ENCODE measurements at places on chromosomes 16 and 17.

DNA sequence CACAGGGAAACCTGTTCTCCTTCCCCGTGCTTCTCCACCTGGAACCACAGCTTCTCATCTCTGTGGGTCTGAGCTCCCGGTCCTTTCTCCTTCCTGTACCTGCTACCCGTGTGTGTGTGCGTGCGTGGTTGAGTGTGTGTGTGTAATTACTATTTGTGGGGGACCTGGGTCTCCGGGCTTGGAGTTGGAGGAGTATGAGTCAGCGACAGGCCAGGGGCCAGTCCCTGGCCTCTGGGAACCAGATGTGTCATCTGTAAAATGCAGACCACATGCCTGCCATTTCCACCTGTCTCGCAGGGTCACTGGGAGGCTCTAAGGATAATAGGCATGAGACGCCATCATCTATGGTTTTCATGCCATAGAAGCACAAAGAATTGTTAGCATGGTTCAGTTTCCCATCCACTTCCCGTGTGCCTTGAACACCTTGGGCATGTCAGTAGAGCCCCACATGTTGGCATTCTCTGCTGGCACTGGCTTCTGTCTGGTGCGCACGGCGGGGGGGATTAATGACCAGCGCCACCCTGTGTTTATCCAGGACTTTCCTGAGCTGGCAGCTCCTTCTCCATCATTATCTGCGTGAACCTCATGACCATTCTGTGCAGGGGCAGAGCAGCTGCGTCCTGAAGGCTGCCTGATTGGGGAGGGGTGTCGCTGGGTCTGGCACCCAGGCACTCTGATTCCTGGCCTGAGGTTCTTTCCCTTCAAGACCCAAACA is 1.5 kb downstream of the ZNF205 start:
- no peak for DNase-seq

- DNase-seq = no peak
These were observed 87.1 kb downstream of the CYTH1 start for GRCh38 chr17:78694805-78695531.

GRCh38 chr17:39854909-39855308 is 9.2 kb downstream of the IKZF3 start:
- DNase-seq = no peak

DNA sequence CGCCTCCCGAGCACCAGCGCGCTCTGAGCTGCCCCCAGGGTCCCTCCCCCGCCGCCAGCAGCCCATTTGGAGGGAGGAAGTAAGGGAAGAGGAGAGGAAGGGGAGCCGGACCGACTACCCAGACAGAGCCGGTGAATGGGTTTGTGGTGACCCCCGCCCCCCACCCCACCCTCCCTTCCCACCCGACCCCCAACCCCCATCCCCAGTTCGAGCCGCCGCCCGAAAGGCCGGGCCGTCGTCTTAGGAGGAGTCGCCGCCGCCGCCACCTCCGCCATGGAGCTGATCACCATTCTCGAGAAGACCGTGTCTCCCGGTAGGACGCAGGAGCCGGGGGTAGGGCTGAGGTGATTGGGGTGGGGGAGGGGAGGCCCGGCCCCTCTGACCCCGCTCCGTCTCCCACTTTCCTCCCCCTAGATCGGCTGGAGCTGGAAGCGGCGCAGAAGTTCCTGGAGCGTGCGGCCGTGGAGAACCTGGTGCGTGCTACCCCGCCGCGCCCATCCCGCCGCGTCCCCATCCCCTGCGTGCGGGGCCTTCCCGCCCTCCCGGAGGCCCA is 329 bp downstream of the KPNB1 start:
- DNase-seq = no peak

GRCh38 chr17:61167075-61167474 is 232.6 kb upstream of the TBX2 start:
- DNase-seq = no peak

GRCh38 chr16:56747486-56748045 is 17.6 kb downstream of the NUP93 start:
- DNase-seq = no peak

Data from testis (tissue), 5 donors.